GM23338 (cell line): ENCODE measurements at places on chromosomes 11 and 22. TPM values are rescaled to one million over a fixed set of nuclear protein-coding genes. Genes with fewer than 3 reads are reported as not detected.

The PIH1D2 gene
- total RNA-seq: 0.16 and 0.80 TPM in 2 replicates

- no peak for DNase-seq
Observed at GRCh38 chr11:48008951-48009270, 28.6 kb downstream of the PTPRJ start.

The KCNQ1 gene
- 0.87 and 1.2 TPM in 2 replicates for total RNA-seq

- DNase-seq: peak; percentile 39
Observed at GRCh38 chr11:116931206-116931953, 94.0 kb upstream of the APOA1 start.

- peak; percentile 75 for DNase-seq
Observed at GRCh38 chr22:17257121-17258001, 38.1 kb upstream of the ADA2 start.
